ENCODE measurements at places on chromosomes 7 and 10.
A peak's percentile ranks its signal among the peaks of the same experiment; 100 is the strongest.

- no peak for DNase-seq
- H3K36me3 ChIP-seq = no peaks in the 10 kb centered on the region
- H3K4me1 ChIP-seq = no peaks in the 10 kb centered on the region
- peak overlapping the region; percentile 56 for H3K4me3 ChIP-seq
- no peak overlapping the region for H3K27ac ChIP-seq
Measured at GRCh38 chr10:73647211-73647874, 6.1 kb upstream of the MYOZ1 start.

DNA sequence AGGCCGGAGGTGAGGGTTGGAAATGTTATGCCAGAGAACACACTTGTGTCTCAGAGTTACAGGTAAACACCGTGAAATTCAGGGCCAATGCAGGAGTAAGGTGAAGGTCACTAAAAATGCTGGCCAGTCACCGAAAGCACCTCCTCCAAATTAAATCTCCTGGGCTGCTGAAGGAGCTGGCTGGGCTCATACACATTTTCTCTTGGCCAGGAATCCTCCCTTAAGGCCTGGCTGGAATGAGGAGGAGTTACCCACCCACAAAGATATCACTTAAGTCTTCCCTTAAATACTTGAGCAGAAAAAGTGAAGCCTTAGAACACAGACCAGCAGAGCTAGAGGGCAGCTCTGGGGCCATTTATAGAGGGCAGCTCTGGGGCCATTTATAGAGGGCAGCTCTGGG, 46.3 kb downstream of the HTRA1 start:
- no peak for DNase-seq
- H3K4me3 ChIP-seq = no peak overlapping the region
- H3K4me1 ChIP-seq = no peaks in the 10 kb centered on the region
- H3K27ac ChIP-seq = no peak overlapping the region
- H3K36me3 ChIP-seq = peaks cover 19% of the 10 kb centered on the region

GRCh38 chr7:27603813-27604212, 58.9 kb downstream of the HIBADH start:
- no peaks in the 10 kb centered on the region for H3K36me3 ChIP-seq
- no peak for DNase-seq
- H3K27ac ChIP-seq = no peak overlapping the region
- no peaks in the 10 kb centered on the region for H3K27me3 ChIP-seq
- peaks cover 30% of the 10 kb centered on the region for H3K4me1 ChIP-seq

DNA sequence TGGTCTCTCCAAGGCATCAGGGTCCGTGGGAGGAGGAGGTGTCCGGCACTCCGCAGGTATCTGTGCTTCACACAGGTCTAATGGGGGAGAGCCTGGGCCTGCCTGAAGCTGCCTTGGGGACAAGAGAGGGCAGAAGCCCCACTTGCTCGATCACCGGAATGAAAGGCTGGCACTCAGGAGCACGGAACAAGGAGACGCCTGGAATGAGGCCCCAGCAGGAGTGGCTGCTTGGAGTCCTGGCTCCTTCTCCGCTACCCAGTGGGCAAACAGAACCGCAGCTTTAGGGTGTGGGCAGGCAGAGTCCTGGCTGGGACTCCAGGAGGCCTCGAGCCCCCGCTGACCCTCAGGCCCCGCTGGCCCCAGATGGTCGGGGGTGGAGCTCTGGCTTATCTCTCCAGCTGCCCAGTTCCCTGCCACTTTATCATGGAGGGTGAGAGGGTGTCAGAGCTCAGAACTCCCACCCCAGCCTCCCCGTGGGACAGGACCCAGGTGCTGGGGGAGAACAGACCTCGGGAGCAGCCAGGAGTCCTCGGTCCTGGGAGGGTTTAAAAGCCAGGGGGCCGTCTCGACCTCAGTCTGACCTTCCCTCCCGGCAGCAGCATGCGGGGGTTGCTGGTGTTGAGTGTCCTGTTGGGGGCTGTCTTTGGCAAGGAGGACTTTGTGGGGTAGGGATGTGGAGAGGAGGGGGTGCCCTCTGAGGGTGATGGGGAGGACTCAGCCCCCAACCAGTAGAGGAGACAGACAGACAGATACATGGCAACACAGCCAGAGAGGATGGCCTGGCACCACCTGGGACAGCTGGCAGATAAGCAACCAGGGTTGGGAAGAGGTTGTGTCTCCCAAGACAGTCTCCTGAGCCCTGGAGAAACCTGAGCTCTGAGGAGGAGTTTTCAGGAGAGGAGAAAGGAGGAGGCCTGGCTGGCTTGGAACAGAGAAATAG, at the start of gene CPA1:
Gene CPA1, plus strand, starts transcription at position 574 of the 940 bp plus-strand sequence. Its CDS starts 27 bp downstream, at position 601.
- H3K27ac ChIP-seq = no peak within 1 kb of the TSS
- no peaks in the 10 kb centered on the region for H3K4me1 ChIP-seq
- no peak for DNase-seq
- no peak within 1 kb of the TSS for H3K4me3 ChIP-seq
- no peaks in the 10 kb centered on the region for H3K27me3 ChIP-seq
- no peaks in the 10 kb centered on the region for H3K36me3 ChIP-seq

GRCh38 chr10:76287856-76288255, 856.4 kb downstream of the LRMDA start:
- no peaks in the 10 kb centered on the region for H3K27me3 ChIP-seq
- no peak overlapping the region for H3K4me3 ChIP-seq
- no peak for DNase-seq

Measured in right lobe of liver (tissue), 6 donors.